ENCODE measurements at places on chromosomes 7 and 10.

GRCh38 chr7:158396982-158397862 is 190.4 kb downstream of the PTPRN2 start:
- no peak for DNase-seq

- DNase-seq = no peak
Observed at GRCh38 chr7:23468526-23469149, 1.7 kb downstream of the IGF2BP3 start.

DNA sequence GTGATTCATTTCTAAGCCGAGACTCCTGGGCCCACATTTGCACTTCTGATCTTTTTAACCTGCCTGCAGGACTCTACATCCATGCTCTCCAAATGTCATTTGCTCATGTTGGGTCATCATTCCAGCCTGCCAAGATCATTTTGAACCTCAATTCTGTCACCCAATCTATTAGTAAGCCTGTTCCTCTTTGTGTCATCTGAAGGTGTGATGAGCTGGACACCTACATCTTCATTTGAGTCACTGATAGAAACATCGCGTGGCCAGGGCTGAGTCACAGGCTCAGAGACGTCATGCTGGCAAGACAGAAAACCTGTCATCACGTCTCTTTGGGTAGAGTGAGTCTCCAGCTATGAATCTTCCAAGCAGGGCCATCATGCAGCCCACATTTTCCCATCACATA is 65.3 kb upstream of the SLF2 start:
- DNase-seq = no peak

- no peak for DNase-seq
Observed at GRCh38 chr10:130171196-130171595, 35.0 kb downstream of the GLRX3 start.

- no peak for DNase-seq
Observed at GRCh38 chr10:72639441-72639873, 13.6 kb upstream of the MICU1 start.

DNA sequence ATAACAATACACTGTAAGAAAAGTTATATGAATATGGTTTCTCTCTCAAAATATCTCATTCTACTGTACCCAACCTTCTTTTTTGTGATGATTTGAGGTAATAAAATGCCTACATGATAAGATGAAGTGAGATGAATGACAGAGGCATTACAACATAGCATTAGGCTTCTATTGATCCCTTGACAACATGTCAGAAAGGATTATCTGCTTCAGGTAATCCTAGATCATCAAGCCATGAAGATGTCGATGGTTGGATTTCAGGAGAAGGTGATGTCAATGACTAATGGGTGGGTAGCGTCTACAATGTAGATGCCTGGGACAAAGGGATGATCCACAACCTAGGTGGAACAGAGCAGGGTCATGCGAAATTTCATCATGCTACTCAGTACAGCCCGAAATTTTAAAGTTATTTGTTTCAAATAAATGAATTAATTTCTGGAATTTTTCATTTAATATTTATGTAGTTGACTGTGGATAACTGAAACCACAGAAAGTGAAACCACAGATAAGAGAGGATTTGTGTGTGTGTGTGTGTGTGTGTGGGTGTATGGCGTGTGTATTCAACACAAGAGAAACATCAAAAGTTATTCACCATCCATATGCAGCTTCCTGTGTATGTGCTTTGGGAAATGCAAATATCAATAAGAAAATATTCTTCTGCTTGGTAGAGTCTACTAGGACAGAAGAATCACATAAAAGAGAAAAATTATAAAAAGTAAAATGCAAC is 77.0 kb downstream of the MAGI2 start:
- no peak for DNase-seq

GRCh38 chr10:30207485-30208052 is 141.5 kb downstream of the MTPAP start:
- no peak for DNase-seq

- DNase-seq = no peak
Observed at GRCh38 chr10:128029731-128030369, 96.4 kb downstream of the MKI67 start.

DNA sequence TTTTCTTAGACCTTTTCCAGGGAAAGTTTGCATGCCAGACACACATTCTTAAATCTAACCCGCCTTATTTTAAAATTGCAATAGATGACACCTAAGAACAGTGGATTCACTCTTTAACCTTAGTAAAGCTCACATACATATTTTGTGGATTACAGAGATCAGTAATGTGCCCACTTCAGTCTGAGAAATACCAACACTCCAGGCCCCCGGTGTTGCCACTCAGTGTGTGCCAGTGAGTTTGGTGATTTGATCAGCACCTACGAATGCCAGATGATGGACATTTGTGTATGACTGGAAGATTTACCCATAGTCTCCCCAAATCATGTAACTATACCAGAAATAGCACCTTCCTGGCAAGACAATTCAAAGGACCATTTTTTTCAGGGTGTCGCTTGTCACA is 2.6 kb downstream of the LRRN3 start:
- DNase-seq = no peak

DNA sequence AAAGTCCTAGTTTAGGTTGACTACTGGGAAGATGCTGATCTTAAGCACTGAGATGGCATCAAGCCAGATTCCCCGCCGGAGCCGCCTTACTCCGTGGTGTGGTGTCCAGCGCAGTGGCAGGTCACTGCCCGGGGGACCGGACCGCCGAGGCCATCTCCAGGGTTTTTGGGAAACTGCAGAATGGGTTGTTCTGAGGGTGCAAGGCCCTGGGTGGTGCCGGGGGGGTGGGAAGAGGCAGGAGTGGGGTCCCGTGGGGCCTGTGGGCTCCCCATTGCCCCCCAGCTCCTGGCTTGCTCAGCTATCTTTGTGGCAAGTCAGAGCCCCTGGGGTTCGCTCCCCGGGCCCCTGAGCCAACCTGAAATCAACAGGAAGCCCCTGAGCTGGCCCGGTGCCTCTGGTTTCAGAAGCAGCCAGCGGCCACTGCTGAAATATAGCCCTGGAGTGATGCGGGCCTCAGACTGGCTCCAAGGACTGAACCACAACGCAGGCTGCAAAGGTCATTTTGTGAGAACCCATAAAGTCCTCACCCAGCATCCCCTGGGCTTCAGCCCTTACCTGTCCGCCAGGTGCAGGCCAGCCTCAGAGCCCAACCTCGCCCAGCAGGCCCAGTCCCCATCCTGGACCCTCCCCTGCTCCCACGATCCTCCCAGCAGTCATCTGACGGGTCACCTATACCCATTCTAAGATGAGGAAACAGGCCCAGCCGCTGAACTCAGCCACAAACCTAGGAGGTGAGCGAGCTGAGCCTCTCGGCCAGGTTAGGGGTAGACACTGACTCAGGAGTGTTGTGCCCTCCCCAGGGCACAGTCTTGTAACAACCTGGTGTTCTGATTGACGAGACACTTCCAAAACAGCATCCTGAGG is 102.7 kb downstream of the PDGFA start:
- DNase-seq = no peak

GRCh38 chr10:115956225-115957011 is 316.6 kb downstream of the GFRA1 start:
- no peak for DNase-seq

DNA sequence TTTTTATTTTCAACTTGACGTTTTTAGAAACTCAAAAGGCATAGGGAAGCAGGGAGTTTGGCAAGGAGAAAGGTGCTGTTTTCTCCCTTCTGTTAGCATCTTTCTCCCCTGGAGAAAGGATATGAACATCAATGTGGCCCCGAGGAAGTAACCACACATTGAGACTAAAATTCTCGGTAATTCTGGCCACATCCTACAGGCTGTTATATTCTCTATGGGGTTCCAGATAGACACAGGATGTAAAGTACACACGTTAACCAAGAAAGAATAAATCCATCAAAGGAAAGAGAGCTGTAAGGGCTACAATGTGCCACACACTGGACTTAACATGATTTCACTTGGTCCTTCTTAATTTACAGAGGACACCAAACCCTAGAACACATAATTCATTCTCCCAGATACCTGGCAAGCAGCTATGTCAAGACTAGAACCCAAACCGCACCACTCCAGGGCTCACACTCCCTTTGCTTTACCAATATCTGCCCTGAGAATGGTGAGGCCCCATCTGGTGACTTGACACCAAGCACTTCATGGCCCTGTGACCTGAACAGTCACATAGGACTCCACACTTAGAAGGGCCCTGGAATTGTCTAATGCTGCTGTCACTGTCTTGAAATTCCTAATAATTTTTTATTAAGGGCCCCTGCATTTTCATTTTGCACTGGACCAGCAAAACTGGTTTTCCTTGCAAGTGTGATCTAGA is 73.9 kb downstream of the PRLHR start:
- DNase-seq = no peak

DNA sequence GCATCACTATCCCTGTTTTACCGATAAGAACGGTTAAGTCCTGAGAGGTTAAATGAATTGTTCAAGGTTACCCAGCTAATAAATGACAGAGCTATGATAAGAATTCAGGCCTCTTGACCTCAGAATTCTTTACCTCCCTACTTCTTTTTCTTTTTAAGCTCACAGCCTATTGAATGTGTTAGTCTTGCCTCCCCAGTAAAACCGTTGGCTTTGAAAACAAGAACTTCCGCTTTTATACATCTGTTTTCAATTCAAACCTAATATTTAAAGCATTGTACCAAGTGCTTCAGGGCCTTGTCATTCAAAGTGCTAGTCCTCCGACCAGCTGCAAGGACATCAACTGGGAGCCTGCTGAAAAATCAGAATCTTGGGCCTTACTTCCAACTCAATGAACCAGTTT is 15.6 kb downstream of the SEC31B start:
- DNase-seq = no peak

DNA sequence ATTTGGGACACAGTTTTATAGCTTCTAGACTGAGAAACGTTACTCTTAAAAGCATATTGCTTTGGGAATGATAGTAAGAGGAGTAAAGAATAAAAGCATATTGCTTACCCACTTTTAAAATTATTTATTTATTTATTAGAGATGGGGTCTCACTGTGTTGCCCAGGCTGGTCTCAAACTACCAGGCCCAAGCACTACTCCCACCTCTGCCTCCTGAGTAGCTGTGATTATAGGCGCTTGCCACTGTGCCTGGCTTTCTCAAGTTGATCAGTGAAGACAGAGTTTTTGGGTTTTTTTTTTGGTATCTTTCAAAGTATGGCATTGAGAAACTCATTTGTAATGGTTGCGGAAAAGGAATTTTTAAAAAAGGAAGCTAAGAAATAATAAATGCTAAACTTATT is 68.0 kb downstream of the AHCYL2 start:
- DNase-seq = no peak

- no peak for DNase-seq
Observed at GRCh38 chr7:1404898-1405548, 54.2 kb downstream of the MICALL2 start.

GRCh38 chr10:122474131-122474818 is 12.9 kb downstream of the HTRA1 start:
- no peak for DNase-seq

DNA sequence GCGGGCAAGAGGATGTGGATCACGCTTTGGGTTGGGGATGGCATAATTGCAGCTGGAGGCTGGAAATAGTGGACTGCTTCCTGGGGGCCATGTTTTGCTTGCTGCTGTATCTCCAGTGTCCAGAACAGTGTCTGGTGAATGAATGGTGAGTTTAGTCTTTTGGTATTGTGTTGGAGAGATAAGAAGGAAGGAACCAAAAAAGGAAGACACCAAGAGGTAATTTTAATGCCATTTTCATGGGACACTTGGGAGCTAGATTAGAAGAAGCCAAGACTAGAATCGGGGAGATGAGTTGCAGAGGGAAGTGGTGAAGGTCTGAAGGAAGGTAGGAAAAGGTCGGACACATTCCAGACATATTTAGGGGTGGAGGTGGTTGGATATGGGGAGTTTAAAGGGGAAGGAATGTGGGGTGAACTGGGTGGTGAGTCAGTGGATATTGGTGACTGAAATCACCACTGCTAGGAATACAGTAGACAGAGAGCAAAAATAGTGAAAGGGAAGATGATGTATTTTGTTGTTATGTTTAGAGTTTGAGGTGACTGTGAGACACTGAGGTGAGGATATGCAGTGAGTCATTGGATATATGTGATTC is 76.7 kb downstream of the CCNY start:
- DNase-seq = no peak

GRCh38 chr10:103911021-103911459 is 6.9 kb downstream of the STN1 start:
- DNase-seq = no peak

- DNase-seq = no peak
Observed at GRCh38 chr7:42686594-42687156, 225.2 kb downstream of the C7orf25 start.

GRCh38 chr10:2212244-2212834 is 475.0 kb upstream of the ADARB2 start:
- DNase-seq = no peak

- DNase-seq = no peak
Observed at GRCh38 chr7:127962589-127963361, 68.5 kb downstream of the LRRC4 start.

GRCh38 chr7:111535142-111535870 is 27.0 kb downstream of the IMMP2L start:
- no peak for DNase-seq

Data from cortex of kidney (tissue), 1 donor.